ENCODE measurements at places on chromosomes 5 and 9. TPM values are rescaled to one million over a fixed set of nuclear protein-coding genes. Genes with fewer than 3 reads are reported as not detected.
A peak's percentile ranks its signal among the peaks of the same experiment; 100 is the strongest.

GRCh38 chr9:1876891-1877496 is 138.2 kb upstream of the SMARCA2 start:
- no peak for DNase-seq

DNA sequence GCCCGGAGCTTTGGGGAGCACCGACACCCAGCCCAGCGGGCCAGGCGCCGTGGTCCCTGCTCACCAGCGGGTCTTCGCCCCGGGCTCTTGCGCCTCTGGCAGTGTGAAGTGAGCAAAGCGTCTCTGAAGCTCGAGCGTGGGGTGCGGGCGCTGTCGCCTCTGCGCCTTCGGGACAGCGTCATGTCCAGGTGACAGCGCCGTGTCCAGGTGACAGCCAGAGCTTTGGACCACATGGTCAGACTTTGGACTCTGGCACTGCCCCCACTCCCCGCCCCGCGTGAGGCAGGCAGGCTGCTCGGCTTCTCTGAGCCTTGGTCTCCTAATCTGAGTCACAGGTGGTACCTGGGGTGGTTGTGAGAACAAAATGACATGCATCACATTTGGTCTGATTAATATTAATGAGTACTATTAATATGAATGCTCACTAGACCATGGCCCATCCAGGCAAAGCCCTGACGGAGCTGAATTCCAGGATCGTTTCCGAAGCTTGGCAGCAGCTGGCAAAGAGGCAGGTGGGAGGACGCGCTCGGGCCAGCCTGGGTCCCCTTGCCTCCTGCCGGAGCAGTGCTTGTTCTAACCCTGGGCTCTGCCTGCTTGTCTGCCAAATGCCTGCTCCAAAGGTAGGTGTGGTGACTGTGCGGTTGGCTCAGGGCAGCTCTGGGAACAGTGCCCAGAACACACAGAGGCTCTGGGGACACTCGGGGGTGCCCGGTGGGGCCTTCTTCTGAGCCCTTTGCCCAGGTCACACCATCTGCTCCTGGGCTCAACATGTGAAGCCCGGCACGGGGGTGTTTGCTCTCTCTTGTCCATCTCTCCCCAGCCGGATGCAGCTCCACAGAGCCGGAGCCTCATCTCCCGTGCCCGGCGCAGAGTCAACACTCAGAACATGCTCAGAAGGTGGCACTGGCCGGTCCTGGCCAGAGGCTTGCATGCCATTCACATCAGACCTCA is 157.1 kb downstream of the OLFM1 start:
- no peak for DNase-seq

SLC34A1 gene
- total RNA-seq, result not detected

GRCh38 chr5:52759331-52759730 is 28.4 kb upstream of the ITGA1 start:
- no peak for DNase-seq

GRCh38 chr5:141150993-141151325 is 1.1 kb downstream of the PCDHB6 start:
- no peak for DNase-seq

- DNase-seq, result no peak
Observed at GRCh38 chr9:27457445-27457844, 66.6 kb upstream of the IFNK start.

- no peak for DNase-seq
Observed at GRCh38 chr9:106478727-106479126, 384.2 kb upstream of the ZNF462 start.

DNA sequence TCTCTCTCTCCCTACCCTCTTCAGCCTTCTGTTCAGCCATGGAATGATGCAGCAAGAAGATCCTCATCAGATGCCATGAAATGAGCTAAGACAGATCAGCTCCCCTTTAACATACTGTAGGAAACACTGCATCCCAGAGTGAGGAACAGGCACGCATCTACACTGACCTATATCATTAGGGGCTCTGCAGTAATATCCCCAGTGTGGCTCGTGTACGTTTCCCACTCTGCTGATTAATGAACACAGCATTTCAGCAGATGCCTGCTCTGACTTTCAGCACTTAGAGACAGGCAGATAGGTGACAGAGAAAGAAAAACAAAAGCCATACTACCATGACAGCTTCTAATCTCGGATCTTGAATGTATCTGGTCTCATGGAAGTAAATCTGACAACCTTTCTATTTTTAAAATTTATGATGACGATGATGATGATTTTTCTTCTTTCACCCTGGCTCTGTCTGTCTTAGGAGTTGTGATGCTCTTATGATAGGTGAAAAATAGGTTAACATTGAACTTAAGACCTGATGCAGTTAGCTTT is 750.3 kb downstream of the CDH12 start:
- no peak for DNase-seq

- no peak for DNase-seq
Observed at GRCh38 chr9:109963079-109963478, 183.1 kb downstream of the PALM2AKAP2 start.

DNA sequence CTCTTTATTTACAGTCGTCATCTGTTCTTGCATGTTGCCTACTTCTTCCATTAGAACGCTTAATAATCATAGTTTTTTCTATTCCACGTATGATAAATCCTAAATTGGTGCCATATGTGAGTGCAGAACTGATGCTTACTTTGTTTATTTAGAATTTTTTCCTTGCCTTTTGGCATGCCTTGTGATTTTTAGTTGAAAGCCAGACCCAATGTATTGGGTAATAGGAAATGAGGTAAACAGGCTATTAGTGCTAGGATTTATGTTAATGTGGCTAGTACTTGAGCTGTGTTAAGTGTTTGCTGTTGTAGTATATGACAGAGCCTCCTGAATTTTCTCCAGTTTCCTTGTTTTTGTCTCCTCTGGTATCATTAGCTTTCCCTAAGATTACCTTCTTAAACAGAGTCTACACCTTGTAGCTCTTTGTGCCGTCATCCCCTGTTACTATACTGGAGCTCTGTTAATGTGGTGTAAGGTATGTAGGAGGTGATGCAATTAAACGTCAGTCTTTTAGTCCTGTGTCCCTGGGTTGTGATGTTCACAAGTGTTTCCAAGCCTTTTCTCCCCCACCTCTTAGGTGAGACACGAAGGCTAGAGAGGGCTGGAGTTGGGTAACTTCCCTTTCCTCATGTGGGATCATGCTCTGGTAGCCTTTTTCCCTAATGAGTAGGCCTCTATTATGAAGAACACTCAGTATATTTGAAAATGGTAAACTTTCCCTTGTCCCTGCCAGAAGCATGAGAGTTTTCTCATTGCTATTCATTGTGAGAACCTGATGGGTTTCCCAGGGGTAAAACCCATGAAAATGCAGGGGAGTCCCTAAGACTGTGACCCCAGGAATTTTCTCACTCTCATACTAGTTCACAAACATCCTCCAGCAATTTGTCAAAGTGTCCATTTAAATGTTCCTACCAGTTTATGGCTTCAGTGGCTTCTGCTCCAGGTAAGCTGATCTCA is 21.2 kb downstream of the SPATA31D3 start:
- no peak for DNase-seq

DNA sequence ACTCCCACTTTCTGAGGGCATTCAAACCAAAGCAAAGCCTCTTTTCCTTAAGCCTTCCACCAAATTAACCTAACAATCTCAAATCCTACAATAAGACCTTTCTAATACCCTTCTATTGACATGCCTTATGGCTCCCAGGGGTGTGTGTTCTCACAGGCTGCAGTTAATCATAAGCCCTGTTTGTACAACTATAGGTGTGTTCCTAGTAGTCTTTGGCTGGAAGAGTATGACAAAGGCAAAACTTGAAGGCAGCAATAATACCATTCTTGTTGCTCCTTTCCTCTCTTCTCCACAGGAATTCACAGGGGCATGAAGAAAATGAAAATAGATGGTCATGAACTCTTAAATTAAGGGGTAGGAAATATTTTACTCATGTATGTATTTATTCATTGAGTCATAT is 10.9 kb upstream of the FBXO38 start:
- no peak for DNase-seq

DNA sequence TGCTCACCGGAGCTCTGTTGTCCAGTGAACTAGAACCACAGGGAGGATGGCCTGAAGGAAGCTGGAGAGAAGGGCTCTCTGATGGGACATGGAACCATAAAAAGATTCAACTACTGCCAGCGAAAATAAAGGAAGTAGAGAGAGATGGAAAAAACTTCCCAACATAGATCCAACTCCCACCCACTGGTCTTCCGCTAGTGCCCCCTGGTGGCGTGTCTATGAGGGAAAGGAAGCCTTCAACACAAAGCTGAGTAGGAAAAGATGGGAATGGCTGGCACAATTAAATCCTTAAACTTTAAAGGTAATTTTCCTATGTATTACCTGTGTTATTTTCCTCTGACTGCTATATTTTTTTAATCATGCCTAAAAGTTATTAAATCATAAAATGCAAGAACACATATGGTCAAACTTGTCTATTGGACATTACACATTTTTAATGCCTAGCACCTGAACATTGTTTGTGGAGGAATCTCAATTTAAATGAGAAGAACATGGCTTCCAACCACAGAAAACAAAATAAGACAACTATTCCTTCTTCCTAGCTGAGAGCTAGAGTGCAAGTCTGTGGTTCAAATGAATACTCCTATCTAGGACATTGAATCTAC is 51.5 kb downstream of the CEP120 start:
- no peak for DNase-seq

- no peak for DNase-seq
Observed at GRCh38 chr5:78727786-78728761, 79.5 kb upstream of the LHFPL2 start.

DNA sequence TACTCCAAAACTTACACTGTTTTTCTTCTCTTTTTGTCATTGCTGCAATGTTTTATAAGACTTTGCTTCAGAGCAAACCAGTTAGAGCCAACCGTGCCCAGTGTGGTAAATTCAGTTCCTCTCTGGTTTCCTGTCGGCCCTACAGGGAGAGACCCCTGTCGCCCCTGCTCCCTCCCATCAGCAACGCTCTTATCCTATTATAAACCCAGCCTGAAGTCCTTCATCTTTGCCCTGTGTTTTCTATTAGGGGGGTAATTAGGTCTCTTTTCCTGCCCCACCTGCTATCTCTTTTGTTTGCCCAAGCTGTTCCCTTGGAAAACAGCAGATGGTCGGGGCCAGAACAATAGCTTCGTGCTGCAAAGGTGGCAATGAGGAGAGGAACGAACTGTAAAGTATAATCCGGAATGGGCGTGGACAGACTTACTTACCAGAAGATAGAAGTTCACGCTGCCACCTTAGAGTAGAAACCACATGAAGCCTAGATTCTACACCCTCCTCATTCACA is 21.4 kb upstream of the OTULINL start:
- DNase-seq, result no peak

GRCh38 chr9:129708793-129709192 is 43.3 kb downstream of the PRRX2 start:
- no peak for DNase-seq

- no peak for DNase-seq
Observed at GRCh38 chr5:42894057-42894456, 82.4 kb upstream of the SELENOP start.

- DNase-seq, result no peak
Observed at GRCh38 chr9:69485466-69485865, 160.5 kb downstream of the ENTREP1 start.

DNA sequence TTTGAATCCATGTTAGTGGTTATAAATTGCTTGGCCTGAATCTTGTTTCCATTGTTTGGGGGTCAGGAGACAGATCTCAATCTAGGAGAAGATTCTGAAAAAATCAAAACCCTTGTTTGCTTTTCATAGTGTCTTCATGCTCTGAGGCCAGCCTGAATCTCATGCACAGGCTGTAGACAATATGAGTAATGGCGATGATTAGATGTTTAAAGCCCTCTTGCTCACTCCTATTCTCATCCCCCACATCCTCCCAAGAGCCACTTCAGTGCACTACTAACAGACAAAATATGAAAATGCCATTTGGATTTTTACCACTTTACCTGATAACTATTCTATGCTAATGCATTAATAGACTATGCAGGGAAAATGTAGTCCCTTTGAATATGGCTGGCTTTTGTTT is 129.4 kb downstream of the NUDT12 start:
- no peak for DNase-seq

ADAM19 gene
- total RNA-seq, result 1.9 TPM

IL5 gene
- not detected for total RNA-seq

SPAG8 gene
- total RNA-seq, result 1.3 TPM

CPEB4 gene
- total RNA-seq, result 71.7 TPM

AGXT2 gene
- total RNA-seq, result not detected

- DNase-seq, result no peak
Observed at GRCh38 chr5:136013559-136013958, 15.2 kb upstream of the TGFBI start.

- DNase-seq, result no peak
Observed at GRCh38 chr9:97759581-97760288, 62.6 kb upstream of the XPA start.

GRCh38 chr5:95600557-95600956 is 19.3 kb upstream of the GPR150 start:
- no peak for DNase-seq

- DNase-seq, result no peak
Observed at GRCh38 chr9:18526685-18527084, 52.7 kb downstream of the ADAMTSL1 start.

DNA sequence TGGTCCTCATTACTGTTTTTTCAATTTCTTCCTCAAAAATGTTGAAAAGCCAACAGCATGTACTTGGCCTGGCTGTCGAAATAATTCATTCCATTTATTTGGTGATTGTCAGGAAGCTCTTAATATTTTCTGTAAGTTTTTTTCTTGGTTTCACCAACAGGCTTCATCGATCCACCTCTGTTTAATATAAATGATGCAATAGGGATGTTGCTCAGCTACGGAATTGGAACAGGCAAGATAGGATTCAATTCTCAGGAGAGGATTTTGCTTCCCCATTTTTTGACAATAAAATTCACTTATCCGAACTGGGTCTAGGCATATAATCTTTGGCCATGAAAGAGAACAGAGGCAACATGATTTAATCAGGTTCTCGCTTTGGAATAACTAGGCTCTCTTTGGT is 30.8 kb downstream of the C5 start:
- DNase-seq, result no peak

DNA sequence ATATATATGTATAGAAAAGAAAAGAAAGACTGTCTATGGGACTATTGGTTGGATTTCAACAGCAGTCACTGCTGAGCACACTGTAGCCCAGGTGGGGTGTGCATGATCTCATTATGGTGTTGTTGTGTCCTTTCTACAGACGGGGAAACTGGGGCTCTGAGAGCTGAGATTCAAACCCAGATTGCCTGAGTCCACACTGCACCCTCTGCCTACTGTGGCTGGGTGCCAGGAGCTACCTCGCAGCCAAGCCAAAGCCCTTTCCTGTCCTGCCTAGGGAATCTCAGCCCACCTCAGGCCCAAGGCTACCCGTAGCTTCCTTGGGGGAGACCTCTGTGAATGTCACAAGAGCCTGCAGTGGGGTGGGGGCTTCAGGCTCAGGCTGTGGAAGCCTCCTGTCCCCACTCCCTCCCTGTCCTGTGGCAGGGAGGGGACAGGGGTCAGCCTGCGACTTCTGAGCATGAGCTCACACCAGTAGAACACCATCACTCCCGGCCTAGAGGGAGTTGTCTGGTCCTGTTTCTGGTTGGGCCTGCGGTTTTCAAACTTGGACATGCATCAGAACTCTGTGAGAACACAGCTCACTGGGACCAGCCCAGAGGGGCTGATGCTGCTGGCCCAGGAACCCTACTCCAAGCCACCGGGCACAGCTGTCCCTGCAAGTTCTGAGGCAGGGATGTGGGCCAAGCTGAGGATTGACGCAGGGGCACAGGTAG is 7.9 kb upstream of the NINJ1 start:
- DNase-seq, result peak; percentile 76

SMAD5 gene
- 52.4 TPM for total RNA-seq

GRCh38 chr5:106331415-106331814 is 1339.3 kb downstream of the EFNA5 start:
- no peak for DNase-seq

- no peak for DNase-seq
Observed at GRCh38 chr5:173053041-173053440, 3.1 kb upstream of the CREBRF start.

GHR gene
- 25.6 TPM for total RNA-seq

CHSY3 gene
- 2.5 TPM for total RNA-seq

GABBR2 gene
- not detected for total RNA-seq

- no peak for DNase-seq
Observed at GRCh38 chr5:172707285-172708182, 63.5 kb downstream of the DUSP1 start.

Data from breast epithelium (tissue), 4 donors.